8988T (cell line): ENCODE measurements at places on chromosomes 16 and 17.

- no peak for DNase-seq
Observed at GRCh38 chr17:12180644-12181261, 160.1 kb downstream of the MAP2K4 start.

DNA sequence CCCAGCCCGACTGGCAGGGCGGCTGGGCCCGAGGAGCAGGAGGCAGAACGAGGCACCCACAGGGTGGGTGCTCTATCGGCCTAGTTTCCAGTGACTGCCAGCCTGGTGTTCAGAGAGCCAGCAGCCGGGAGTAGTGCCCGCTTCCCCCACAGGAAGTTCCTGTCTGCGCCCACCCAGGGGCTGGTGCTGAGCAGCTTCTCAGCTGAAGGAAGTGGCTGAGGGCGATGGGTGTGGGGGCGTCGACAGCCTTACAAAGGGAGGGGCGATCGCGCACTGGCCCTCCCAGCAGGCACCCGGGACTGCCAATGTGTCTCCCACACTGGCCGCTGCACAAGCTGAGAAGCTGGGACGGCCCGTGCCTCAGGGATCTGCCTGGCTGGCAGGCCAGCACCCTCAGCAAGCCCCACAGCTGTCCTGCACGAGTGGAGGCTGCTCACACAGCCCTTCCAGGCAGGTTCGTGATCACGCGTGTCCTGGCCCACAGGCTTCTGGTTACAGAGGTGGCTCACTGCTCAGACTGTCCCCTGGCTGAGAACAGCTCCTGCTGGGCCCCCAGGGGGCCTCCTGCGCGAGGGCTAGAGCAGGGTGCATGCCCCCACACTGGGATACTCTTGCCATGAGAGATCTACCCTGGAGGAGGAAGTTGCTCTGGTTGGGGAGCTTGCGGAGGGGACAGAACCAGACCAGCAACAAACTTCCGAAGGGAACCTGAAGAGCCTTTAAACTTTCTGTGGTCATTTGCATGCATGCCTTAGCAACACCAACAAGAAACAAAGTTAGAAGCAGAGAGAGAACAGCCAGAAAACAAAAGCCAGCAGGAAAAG, 2.5 kb downstream of the RNF166 start:
- no peak for DNase-seq

GRCh38 chr17:59373882-59374495, 42.5 kb downstream of the YPEL2 start:
- no peak for DNase-seq

- no peak for DNase-seq
Observed at GRCh38 chr16:87541147-87541871, 48.5 kb upstream of the ZCCHC14 start.

DNA sequence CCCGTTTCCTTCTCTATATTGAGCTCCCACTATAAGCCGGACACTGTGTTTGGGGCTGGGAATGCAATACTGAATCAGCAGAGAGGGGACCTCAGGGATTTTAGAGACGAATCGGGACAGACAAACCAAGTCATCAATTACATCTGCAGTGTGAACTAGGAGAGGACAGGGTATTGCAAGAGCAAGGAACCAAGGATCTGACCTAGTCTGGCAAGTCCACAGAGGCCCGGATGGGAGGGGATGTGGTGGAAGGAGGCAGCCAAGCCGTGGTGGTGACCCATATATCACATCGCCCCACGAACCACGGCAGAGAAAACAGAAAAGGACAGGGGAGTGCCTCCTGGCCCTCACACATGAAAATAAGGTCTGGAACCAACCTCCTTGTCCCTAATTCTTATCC, 28.1 kb upstream of the NXPH3 start:
- no peak for DNase-seq

DNA sequence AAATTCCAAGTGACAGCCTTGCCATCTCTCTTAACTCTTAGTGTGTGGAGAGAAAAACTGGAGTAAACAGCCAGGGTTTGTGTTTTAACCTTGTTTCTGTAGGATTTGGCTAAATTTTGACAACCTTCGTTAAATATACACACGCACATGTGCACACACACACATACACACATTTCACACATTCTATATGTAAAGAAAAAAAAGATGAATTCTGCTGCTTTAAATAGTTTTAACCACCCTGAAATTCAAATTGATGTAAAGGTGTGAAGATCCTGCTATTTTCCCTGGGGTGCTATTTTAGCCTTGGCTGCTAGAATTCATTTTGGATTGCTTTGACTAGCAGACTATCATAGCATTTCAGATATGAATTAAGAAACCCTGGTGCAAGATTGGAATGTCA, 191.9 kb downstream of the FTO start:
- no peak for DNase-seq
